ENCODE measurements at places on chromosomes 4 and X. TPM values are rescaled to one million over a fixed set of nuclear protein-coding genes. Genes with fewer than 3 reads are reported as not detected.

HUWE1 gene
- total RNA-seq: 101 TPM

CLCN5 gene
- total RNA-seq: 7.7 TPM

RNF175 gene
- under 0.01 TPM for total RNA-seq

CACNA1F gene
- total RNA-seq: not detected

ERAS gene
- total RNA-seq: 0.37 TPM
